Osteocyte (in vitro differentiated cells): ENCODE measurements at places on chromosomes 2 and 18. TPM values are rescaled to one million over a fixed set of nuclear protein-coding genes. Genes with fewer than 3 reads are reported as not detected.

CNDP1 gene
- not detected in 2 replicates for total RNA-seq

ATOH8 gene
- 5.9 and 7.1 TPM in 2 replicates for total RNA-seq

NCKAP5 gene
- total RNA-seq, result 0.46 and 0.50 TPM in 2 replicates

SCN3A gene
- not detected in 2 replicates for total RNA-seq

CFAP221 gene
- not detected in 2 replicates for total RNA-seq

ABCA12 gene
- total RNA-seq, result 0.08 and 0.13 TPM in 2 replicates

GCKR gene
- not detected in 2 replicates for total RNA-seq

AQP12B gene
- total RNA-seq, result not detected in 2 replicates

CROCC2 gene
- not detected in 2 replicates for total RNA-seq

SCYGR6 gene
- total RNA-seq, result not detected in 2 replicates

- DNase-seq, result no peak
Observed at GRCh38 chr2:148924514-148925178, 49.6 kb downstream of the KIF5C start.

- no peak for DNase-seq
Observed at GRCh38 chr2:133657591-133657990, 89.3 kb upstream of the NCKAP5 start.

DNA sequence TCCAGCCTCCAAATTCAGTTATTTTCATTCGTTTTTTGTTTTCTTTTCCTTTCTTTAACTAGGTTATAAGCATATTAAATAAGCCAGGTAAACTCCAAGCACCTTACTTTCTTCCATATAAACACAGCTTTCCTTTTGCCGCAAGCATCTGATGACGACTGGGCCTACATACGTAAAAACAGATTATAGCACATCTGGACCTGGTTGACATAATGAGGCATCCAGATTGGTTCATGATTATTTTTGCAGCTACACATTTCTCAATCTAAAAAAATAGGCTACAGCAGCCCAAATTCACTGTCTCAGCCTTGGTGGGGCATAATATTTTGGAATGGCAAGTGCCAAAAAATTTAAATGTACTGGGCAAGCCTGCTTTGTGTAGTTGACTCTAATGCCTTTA lies 7.7 kb downstream of the CYP1B1 start:
- DNase-seq, result no peak

DNA sequence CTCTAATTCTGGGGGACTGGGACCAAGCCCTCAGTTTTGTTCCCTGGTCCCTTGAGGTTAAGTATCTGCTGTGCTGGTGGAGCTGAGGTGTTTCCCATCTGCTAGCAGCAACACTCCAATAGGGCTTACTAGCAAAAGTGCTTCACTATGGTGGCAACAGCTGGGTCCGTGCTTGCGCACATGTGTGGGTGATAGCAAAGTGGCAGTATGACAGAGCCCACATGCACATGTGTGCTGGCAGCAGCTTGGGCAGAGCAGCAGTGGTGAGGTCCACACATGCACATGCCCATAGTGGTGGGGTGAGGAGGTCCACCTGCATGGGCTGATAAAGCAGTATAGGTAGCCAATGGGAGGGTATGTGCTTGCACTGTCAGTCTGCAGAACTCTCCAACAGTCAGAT lies 1723.7 kb downstream of the SUCLG1 start:
- DNase-seq, result no peak

GRCh38 chr2:124149571-124149970 lies 124.5 kb downstream of the CNTNAP5 start:
- DNase-seq, result no peak

DNA sequence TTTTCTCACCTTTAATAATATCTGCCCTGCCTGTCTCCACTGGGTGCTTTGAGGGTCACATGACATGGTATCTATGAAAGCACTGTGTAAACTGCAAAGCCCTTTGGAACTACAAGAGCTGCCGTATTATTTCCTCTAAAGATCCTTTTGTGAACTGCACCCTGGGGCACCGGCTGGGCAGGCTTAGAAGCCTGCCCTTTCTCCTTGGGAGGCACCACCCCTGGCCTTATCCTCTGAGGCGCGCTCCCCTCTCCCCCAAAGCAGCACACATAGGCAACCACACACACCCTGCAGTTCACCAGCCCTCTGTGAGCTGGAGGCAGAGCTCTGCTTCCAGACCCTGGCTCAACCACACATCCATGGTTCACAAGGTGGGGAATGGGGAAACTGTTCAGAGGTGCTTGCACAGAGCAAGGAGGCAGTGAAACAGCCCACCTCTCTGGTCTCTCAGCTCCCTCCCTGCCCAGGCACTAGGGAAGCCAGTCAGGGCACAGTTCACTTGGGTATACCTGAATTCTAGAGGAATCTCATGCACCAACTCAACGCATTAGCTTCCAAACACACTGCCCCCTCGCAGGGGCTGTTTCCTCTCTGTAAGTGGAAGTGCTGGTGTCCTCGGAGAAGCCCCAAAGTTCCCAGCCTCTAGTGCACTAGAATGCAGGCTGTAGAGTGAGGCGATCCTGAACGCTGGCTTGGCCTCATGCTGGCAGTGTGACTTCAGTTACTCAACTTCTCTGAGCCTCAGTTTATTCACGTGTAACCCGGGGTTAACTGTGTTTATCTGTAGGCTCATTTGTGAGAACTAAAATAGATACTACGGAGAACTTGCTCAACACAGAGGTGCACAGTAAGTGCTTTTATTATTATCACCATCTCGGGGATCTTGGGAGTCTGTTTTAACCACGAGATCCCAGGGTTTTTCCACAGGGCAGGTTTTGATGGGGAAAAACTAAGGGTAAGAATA lies 11.0 kb downstream of the SIGLEC15 start:
- DNase-seq, result no peak

GRCh38 chr2:221572821-221573429 lies 821 bp upstream of the EPHA4 start:
- peak; percentile 87 for DNase-seq

DNA sequence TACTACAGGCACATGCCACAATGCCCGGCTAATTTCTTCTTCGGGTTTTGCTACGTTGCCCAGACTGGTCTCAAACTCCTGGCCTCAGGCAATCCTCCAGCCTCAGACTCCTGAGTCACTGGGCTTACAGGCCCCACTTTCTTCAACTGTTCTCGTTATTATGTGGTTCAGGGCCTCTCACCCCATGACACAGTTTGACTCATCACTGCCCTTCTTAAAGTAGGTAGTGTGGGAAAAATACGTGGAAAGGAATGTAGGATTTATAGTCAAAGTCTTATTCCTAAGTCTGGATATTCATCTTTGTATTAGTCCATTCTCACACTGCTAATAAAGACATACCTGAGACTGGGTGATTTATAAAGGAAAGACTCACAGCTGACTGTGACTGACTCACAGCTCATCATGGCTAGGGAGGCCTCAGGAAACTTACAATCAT lies 19.4 kb downstream of the CENPA start:
- DNase-seq, result no peak

GRCh38 chr2:218975060-218975777 lies 9.8 kb downstream of the FEV start:
- DNase-seq, result no peak

- DNase-seq, result no peak
Observed at GRCh38 chr2:195304310-195304709, 352.7 kb upstream of the SLC39A10 start.

DNA sequence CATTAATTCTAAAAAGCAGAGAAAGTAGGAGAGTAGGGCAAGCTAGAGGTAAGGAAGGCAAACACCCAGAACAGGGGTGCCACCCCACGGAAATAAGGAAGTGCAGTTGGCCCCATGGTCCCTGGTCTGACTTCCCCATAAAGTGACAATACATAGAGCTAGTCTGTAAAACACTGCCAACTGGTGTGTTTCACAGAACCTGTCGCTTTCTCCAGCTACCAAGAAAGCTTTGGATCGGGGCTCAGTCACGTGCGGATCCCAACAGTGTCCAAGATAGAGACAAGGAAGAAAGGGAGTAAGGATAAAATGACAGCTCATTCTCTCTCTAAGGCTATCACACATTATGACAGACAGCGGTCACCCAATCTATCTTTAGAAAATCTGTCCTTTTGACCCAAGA lies 36.4 kb downstream of the TBC1D8 start:
- no peak for DNase-seq

GRCh38 chr2:181308766-181309515 lies 148.2 kb upstream of the ITGA4 start:
- DNase-seq, result no peak

DNA sequence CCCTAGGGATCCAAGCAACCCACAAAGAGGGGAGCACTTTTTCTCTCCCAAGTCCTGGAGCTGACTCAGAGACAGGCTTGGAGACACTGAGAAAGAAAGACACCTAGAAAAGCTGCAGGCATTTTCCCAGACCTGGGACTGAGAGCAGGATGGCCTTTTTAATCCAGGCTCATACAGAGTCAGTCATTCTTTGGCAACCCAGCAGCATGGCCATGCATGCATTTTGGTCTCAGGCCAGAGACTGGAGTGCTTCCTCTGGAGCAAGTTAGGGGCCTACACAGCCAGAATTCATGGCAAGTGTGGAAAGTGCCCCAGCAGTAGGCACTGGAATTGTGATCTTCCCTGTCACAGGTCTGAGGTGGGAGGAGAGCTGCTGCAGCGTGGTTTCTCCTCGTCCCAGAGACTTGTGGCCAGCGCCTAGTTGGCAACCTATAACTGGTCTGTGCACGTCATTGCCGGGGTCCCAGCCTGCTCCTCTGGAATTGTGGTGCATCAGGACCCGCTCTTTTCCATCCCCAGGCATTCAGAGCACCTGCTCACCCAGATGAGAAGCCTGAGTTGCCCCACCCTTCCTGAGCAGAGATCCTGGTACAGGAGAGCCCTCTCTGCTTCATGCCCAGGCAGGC lies 231.9 kb upstream of the RAB6C start:
- no peak for DNase-seq

DNA sequence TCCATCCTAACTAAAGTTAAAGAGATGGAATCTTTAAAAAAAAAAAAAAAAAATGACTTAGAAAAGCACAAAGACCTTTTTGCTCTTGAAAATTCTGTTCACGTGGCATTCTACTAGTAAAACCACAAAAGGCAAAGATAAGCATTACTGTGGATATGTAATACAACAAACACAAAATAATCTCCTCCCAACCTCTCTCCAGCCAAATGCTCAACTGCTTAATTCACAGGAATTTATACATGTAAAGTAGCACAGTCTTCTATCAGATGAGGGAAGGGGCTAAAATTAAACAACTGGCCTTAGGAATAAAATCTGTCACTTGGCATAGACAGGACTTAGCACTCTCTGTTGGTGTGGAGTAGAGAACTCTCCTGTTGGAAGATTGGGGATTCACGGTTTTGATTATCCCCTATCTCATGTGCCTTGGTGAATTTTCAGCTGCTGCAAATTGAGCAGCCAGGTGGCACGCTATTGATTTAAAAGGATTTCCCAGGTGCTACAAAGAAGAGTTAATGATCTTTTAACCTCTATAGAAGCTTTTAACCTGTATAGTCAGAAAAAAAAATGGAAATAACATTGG lies 57.4 kb downstream of the ATIC start:
- no peak for DNase-seq

DNA sequence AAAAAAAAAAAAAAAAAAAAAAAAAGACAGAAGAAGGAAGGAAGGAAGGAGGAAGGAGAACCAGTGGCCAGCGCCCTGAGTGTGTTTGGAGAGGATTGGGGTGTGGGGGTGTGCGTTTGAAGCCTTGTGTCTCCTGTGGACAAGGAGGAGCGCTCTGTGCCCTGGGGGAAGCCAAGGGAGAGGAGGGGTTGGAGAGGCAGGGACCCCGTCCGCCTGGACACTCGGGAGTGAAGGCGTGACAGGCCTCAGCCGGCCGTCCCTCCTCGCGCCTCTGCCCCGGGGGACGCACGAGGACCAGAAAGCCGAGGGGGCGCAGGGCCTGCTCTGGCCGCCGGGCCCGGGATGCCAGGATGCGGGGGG lies 44.9 kb downstream of the SERTAD2 start:
- DNase-seq, result no peak

DNA sequence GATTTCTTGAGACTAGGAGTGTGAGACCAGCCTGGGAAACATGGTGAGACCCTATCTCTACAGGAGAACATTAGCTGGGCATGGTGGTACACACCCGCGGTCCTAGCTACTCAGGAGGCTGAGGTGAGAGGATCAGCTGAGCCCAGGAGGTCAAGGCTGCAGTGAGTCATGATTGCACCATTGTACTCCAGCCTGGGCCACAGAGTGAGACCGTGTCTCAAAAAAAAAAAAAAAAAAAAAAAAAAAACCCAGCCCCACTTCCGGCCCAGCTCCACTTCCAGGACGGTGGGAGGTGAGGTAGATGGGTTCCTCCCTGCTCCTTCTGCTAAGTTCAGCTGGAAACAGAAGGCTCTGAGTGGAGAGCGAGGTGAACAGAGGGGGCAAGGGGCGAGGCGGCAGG lies 41.4 kb upstream of the NFATC1 start:
- no peak for DNase-seq
